Stomach (tissue), 19 donors: ENCODE measurements at places on chromosomes 1 and 21.

- DNase-seq: no peak
Observed at GRCh38 chr1:65704318-65704717, 88.4 kb upstream of the PDE4B start.

DNA sequence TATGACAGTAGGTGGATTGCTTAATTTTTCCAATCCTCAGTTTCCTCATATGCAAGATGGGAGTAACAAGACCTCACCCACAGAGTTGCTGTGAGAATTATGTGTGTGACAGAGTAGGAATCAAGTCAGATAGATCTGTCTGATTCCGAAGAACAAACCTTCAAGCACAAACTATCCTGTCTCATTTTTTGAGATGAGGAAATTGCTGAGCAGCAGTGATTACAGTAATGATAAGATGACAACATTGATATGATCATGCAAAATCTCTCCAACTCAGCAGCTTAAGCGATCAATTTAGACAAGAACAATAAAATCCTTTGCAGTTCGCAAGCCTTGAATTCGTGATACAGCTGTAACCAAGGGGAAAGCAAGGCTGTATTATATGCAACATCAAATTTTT, 474.1 kb downstream of the OMA1 start:
- no peak for DNase-seq

GRCh38 chr1:221735999-221736398, 5.9 kb downstream of the DUSP10 start:
- DNase-seq: no peak

DNA sequence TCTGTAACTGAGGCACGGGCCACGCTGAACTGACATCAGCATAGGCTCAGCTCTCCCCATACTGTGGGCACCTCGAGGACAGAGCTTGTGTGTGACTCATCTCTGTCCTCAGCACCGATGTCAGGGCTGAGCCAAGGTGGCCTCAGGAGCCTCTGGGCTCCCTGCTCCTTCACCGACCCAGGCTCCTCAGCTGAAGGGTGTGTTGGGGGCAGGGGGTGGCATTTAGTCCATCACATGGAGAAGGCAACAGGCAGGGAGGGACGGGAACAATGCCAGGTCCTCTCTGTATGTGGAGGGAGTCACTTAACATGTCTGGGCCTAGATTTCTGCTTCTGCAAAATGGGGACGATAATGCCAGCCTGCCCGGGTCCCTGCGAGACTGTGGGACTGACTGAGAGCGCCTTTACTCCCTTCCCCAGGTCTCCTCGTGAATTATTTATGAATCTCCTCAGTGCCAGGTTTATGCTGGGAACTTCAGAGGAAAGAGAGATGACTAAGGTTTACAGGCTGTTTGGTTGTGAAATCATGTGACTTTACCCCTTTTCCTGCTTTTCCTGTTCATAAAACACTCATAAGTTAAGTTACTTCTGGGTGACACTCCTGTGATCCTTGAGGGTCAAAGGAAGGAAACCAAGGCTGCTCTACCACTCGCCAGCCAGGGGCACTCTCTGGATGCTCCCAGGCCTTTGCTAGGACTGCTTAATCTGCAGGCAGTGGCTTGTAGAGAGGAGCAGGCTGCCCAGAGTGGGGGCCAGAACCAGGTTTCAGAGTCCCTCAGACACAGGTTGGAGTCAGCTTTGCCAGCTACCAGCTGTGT, 16.2 kb downstream of the TTC39A start:
- no peak for DNase-seq

- no peak for DNase-seq
Observed at GRCh38 chr1:12383001-12383400, 153.2 kb downstream of the VPS13D start.

DNA sequence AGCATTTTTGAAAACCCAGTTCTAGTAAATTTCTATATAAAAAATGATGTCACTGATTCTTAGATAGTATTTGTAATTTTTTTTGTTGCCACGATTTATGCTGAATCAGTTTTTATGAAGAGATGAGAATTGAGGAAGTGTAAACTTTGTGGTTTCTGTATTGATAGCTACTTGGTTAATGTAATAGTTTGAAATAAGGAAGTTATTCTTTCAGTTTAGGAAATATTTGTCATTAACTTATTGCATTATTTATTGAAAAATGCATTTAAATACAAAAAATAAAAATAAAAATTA, 97.8 kb downstream of the ZFYVE9 start:
- DNase-seq: no peak

DNA sequence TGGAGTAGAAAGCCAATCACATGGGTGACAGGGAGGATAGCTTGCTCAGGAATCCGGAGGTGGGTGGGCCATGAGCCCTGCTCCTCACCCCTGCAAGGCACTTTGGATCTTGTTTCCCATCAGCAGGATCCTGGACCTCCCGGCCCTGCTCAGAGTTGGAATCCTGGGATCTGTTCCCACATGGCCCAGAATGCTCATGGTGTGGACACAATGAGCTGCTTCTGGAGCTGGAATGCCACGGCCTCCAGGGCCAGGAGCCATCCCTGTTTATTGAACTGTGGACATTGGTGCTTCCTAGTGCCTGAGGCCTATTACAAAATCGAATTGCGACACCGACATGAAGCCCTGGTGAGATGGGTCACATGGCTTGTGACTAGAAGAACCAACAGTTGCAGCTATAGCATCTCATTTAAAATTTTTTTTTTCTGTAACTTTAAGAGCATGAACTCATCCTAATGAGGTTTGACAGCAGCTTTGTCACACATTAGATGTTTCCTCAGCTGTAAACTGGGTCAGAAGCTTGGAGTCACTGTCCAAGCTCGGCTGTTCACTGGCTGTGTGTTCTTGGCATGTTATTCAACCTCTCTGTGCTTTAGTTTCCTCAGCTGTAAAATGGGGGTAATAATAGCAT, 40.4 kb upstream of the GOLT1A start:
- no peak for DNase-seq
